DMS153 (cell line): ENCODE measurements at places on chromosomes 6 and 20.

DNA sequence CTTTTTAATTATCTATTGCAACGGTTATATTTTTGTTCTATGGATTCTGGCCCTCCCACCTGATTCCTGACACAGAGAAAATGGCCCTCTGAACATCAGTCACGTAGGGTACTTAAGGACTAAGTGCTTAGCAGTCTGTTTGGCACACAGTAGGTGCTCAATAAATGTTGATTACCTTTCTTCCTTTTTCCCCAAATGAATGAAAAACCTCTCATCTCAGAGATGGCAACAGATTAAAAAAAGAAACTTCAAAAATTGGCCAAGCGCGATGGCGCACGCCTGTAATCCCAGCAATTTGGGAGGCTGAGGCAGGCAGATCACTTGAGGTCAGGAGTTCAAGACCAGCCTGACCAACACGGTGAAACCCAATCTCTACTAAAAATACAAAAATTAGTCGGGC is 31.5 kb downstream of the ATXN1 start:
- DNase-seq, result no peak

GRCh38 chr6:135811170-135811569 is 40.3 kb upstream of the PDE7B start:
- DNase-seq, result no peak

GRCh38 chr6:101195588-101195987 is 197.9 kb upstream of the GRIK2 start:
- DNase-seq, result no peak

DNA sequence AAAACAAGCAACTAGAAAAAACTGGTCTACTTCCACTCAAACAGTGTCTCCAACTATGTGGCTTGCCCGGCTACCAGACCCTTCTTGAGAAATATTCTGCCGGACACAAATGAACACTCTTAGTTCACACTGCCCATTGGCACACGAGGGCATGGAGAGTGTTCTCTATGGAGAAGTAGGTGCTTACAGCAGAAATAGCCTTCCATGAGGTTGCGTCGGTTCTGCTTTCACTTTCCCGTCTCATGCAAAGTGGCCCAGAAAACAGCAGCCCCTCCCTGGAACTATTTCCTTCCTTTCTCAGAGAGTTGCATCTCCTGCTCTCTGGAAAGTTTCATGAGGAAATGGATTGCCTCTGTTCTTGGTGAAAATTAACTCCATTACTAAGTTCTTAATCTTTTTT is 9.5 kb upstream of the HLA-DOA start:
- DNase-seq, result no peak

GRCh38 chr20:2900845-2901592 is 27.7 kb downstream of the PTPRA start:
- no peak for DNase-seq

DNA sequence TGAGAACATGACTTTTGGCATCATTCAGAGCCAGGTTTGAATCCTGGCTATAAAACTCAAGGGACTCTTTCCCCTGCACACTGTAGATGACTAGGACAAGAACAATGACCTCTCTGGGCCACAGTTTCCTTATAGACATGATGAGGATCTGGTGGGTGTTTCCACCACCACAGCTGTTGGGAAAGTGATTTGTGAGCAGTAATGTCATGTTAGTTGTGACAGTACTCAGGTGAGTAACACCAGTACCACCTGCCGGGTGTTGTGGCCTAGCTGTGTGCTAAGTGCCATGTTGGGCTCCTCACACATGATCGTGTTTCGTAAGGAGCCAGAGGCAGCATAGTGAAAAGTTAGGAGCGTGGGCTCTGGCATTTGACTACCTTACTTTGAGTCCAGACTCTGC is 24.1 kb downstream of the HM13 start:
- no peak for DNase-seq

DNA sequence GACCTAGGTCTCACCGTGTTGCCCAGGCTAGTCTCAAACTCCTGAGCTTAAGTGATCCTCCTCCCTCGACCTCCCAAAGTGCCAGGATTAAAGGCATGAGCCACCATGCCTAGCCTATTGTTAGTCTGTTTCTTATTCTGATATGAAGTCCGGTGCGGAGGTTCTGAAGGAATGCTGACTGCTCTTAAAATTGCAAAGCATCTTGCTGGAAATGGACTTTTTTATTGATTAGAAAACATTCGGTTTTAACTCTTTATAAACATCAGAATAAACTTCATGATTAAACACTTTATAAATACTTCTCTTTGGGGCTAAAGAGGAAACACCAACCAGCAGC is 3.2 kb downstream of the TNFAIP3 start:
- no peak for DNase-seq

GRCh38 chr6:30836431-30836866 is 47.9 kb upstream of the DDR1 start:
- no peak for DNase-seq

- peak; percentile 12 for DNase-seq
Measured at GRCh38 chr6:125114248-125114858, 39.2 kb upstream of the TPD52L1 start.

GRCh38 chr6:136719280-136720044 is 72.8 kb downstream of the MAP3K5 start:
- no peak for DNase-seq

DNA sequence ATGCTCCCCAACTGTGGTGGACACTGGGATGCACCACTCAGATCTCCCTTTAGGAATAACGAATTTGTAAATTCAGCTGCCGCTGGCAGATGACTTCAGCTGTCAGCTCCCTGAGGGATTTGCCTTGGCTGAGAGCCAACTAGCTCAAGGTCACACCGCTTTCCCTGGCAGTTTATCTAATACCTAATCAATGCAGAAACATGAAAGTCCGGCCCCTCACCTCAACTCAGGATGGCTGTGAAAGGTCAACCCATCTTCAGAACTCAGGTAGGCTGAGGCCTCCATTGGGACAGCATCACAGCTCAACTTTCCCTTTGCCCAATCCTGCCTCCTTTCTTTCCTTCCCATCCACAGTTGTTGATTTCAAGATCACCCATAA is 22.8 kb upstream of the SCGN start:
- DNase-seq, result peak; percentile 69

GRCh38 chr6:139779988-139780774 is 405.7 kb upstream of the CITED2 start:
- DNase-seq, result no peak

GRCh38 chr6:53894091-53894490 is 99.3 kb downstream of the LRRC1 start:
- peak; percentile 64 for DNase-seq

- DNase-seq, result peak; percentile 36
Measured at GRCh38 chr6:20564777-20565176, 30.5 kb downstream of the CDKAL1 start.

GRCh38 chr20:51735728-51736600 is 32.2 kb downstream of the ATP9A start:
- no peak for DNase-seq

DNA sequence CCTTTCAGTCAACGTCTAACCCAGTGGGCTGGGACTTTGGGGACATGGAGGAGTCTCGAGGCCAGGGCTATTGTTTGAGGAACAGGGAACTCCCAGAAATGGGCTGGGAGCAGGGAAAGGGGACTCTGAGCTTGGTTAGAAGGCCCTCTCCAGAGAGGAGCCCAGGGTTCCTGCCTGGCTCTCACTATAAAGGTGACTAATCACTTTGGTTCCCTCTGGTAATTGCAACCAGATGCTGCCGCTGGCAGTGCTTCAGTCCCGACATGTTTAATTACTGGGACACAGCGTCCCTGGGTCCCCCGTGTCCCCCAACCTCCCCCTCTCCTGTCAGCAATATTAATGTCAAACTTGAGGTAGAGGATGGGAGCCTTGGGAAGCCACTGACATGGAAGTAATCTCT is 5.0 kb upstream of the GDF5 start:
- no peak for DNase-seq

- DNase-seq, result no peak
Measured at GRCh38 chr20:24027229-24027628, 38.6 kb upstream of the GGTLC1 start.

- DNase-seq, result no peak
Measured at GRCh38 chr6:126204598-126204997, 135.3 kb upstream of the CENPW start.

DNA sequence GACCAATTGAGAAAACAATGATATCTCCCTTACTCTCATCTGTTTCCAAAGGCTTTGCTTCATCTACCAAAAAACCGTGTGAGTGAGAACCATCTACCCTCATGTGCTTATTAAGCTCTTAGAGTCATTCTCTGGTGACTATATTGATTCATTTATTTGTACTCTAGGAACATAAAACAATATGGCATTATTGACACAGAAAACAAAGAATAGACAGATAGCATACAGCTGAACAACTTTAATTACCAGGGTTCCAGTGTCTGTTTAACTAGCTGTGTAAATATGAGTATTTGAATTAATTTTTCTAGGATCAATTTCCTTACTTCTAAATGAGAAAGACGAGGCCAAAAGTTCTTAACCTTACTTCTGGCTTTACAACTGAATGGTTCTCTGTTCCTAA is 31.3 kb upstream of the HEY2 start:
- peak; percentile 50 for DNase-seq

GRCh38 chr20:9705722-9706476 is 133.0 kb downstream of the PAK5 start:
- DNase-seq, result no peak

DNA sequence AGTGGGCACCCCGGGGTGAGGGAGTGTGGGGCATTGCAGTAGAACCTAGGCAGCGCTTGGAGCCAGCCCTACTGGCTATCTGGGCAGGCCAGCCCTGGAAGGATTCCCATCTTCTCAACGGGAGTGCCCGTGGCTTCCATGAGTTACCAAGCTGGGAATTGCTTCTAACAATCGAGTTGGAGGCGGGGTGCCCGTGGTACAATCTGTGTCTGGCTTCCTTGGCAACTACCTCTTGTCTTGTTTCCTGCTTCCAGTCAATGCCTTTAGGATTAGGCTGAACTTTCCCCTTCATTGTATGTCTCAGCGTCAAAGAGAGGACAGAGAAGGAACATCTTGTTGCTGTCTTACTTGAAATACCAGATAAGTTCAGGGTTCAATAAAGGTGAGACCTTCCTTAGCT is 33.3 kb downstream of the PPP1R14C start:
- DNase-seq, result no peak

DNA sequence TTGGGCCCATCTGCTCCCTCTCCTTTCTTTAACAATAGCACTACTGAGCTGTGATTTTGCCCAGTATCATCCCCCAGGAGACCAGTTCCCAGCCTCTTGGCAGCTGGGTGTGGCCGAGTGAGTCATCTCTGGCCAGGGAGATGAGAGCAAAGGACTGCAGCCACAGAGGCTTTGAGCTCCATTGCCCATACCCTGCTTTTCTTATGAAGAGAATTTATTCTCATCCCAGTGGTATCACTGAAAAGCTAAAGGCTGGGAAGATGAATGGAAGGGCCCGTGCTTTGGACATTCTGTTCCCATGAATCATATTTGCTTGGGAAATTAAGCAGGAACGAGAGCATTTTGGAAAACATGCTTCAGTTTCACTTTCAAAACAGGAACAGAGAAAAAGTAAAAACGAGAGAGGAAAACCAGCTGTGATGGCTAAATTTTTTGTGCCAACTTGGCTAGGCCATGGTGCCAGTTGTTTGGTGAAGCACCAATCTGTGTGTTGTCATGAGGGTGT is 14.9 kb downstream of the CST3 start:
- peak; percentile 59 for DNase-seq

DNA sequence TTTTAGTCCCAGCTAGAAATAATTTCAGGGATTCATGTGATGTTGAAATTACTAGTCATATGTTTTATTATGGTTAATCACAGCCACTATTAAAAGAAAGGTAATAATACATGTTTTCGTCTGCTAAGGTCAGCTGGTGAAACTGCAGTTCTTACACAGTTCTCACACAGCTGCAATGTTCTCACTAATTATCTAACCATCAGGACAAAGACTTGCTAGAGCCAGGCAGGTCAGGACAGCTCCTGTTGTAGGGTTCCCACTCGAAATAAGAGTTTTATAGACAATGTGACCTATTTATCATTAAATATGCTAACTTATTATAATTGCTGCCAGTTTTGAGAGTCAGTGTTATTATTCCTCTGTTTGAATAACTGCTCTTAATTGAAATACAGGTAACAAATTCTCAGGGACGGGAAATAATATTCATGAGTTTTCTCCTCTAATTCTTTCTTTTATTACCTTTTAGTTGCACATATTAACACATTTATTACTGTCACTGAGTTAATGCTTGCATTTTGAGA is 97.9 kb downstream of the GJA1 start:
- DNase-seq, result peak; percentile 13

DNA sequence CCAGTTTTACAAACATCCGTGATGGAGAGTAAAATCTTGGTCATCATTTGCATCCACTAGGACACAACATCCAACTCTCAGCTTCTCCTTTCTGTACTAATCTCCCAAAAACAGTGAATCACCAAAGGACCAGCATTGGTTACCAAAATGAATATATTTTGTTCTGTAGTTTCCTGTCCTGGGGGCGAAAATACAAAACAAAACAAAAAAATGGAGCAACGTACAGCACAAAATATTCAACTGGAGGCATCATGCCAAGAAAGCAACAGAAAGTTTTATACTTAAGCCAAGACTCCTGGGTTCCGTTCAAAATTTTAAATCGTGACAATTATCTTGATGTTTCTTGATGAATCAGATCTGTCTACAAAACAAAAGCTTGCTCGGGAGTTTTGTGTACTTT is 126.6 kb upstream of the CCDC28A start:
- no peak for DNase-seq

DNA sequence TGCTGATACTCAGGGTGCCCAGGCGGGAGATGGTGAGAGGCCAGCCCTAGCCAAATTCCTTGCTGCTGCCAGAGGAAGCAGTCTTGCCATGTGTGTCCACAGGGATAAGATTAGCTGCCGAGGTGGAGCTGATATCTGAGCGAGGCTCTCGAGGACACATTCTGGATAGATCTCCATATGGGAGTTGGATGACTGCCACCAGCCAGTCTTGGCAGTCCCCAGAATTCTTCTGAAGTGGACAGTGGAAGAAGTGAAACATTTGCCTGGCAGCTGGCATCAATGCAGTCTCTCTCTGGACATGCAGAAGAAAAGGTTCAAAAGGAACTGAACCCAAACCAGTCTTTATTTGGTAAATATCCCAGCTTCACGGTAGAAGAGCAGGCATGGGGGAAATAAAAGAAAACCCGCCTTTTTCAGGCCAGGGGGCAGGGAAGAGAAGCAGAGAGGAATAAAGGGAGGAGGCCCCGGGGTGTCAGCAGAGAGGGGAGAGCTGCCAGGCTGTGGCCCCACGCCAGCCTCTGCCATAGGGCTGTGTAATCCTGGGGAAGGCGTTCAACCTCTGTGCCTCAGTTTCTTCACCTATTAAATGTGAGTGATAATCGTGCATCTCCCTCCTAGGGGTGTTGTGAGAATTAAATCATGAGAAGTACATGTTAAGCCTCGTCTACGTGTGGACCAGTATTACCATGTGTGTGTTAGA is 3.7 kb upstream of the FUCA2 start:
- DNase-seq, result no peak

- no peak for DNase-seq
Measured at GRCh38 chr20:9439806-9440205, 74.6 kb upstream of the LAMP5 start.

DNA sequence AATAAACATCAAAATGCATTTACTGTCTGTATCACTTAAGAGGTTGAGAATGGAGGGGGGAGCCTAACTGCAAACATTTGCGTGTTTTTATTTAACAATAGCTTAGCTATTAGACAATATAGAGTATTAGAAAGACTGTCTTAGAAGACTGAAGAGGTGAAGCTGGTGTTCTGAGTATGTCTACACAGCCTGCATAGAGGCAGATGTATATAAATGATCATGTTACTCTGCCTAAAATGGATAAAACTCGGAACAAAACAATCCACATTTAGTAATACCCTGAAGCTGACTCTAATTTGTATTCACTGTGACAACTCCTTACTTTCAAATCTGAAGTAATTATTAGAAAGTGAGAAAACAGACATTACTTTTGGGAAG is 181.9 kb downstream of the GMPR start:
- DNase-seq, result no peak

GRCh38 chr6:9690388-9690787 is 724.5 kb downstream of the TFAP2A start:
- DNase-seq, result no peak
